ENCODE measurements at places on chromosomes 6 and 20.
A peak's percentile ranks its signal among the peaks of the same experiment; 100 is the strongest.

DNA sequence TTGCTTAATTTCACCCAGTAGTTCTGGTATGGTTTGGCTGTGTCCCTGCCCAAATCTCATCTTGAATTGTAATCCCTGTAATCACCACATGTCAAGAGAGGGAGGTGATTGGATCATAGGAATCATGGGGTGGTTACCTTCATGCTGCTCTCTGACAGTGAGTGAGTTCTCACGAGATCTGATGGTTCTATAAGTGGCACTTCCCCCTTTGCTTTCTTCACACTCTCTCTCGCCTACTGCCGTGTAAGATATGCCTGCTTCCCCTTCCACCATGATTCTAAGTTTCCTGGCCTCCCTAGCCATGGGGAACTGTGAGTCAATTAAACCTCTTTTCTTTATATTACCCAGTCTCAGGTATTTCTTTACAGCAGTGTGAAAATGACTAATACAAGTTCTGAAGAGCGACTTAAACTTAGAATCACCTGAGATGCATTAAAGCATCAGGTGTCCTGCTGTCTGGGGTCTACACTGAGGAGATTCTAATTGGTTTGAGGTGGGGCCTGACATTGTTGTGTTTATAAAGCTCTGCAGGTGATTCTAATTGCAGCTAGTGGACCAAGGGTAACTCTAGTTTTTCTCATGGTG, 82.1 kb upstream of the DTNBP1 start:
- no peak for DNase-seq

DNA sequence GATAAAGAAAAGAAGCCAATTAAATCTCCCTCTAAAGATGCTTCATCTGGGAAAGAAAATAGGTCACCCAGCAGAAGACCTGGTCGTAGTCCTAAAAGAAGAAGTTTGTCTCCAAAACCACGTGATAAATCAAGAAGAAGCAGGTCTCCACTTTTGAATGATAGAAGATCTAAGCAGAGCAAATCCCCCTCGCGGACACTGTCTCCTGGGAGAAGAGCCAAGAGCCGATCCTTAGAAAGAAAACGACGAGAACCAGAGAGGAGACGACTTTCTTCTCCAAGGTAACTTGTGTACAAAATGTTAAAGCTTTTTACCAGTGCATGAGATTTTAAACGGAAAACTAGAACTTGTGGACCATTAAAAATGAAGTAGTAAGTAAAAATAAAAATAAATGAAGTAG, 46.5 kb downstream of the FAM217A start:
- DNase-seq = no peak

- no peak for DNase-seq
Measured at GRCh38 chr6:127464161-127464880, 5.1 kb upstream of the KIAA0408 start.

- DNase-seq = peak; percentile 70
Measured at GRCh38 chr20:5000263-5001173, 792 bp downstream of the SLC23A2 start.

DNA sequence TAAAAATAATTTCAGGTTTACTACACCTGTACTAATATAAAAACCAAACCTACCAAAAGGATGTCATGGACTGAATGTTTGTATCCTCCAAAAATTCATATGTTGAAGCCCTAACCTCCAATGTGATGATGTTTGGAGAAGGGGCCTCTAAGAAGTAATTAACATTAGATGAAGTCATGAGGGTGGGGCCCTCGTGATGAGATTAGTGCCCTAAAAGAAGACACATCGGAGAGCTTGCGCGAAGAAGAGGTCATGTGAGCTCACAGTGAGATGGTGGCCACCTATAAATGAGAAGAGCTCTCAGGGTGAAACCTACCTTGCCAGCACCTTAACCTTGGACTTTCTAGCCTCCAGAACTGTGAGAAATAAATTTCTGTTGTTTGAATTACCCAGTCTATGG, 20.8 kb downstream of the TULP4 start:
- no peak for DNase-seq

Measured in NCI-H187 (cell line).